ENCODE measurements at places on chromosomes 16 and 17. TPM values are rescaled to one million over a fixed set of nuclear protein-coding genes. Genes with fewer than 3 reads are reported as not detected.
A peak's percentile ranks its signal among the peaks of the same experiment; 100 is the strongest.

CUEDC1 gene
- polyA plus RNA-seq = 59.3 TPM

DOC2B gene
- 3.7 TPM for polyA plus RNA-seq

CMTM2 gene
- 0.56 TPM for polyA plus RNA-seq

- no peak for DNase-seq
These were observed 32.4 kb upstream of the CDYL2 start for GRCh38 chr16:80836846-80837245.

- DNase-seq = peak; percentile 81
These were observed 56.7 kb downstream of the CCDC42 start for GRCh38 chr17:8687737-8688466.

DNA sequence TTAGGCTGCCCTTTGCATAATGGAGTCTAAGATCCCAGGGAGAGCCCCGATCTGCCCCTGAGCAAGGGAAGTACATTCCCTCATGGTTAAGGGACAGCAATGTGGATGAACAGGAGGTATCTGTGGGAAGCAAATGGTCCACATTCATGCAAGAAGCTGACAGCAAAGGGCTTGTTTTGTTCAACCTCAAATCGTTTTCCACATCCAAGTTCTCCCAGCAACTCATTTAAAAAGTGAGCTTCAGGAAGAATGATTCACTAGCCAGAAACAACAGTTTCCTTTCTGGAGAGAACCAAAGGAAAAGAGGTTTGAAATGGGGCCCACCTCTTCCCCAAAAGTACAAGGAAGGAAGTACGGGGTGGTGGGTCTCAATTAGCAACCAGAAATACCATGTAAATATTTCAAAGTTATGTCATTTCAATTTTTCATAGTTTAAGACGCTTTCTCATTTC is 9.4 kb downstream of the HSPB9 start:
- no peak for DNase-seq

DNA sequence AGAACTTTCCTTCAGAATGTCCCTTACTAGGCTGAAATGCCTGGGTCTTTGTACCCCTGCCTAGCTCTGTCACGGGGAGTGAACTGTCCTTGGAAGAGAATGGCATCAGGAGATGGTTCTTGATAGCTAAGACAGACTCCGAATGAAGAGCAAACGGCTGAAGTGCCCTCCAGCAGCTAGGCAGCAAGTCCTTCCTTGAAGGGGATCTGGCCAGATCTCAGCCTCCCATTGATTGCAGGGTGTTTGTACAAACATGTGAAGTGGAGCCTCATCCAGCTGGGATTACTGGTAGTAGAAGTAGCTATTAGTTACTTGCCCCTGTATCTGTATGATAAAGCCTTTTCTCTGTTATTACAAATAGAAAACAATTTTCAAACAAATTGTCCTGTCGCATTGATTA is 30.9 kb downstream of the LRRC36 start:
- DNase-seq = no peak

DNA sequence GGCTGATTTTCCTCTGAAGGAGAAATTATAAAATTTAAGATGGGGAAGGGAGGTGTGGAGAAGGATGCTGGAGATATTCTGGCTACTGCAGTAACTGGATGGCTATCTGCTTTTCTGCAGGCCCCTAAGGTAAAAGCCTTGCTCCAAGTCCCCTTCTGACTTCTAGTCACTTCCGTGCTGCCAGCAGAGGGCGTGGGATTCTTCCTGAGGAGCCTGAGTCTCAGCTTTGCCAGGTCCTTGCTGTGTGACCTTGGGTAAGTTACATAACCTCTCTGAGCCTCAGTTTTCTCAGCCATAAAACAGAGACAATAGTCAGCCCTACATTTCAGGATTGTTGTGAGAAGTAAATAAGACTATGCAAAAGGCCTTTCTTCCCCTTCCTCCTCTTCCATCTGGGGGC is 24.3 kb upstream of the TMEM220 start:
- no peak for DNase-seq

DNA sequence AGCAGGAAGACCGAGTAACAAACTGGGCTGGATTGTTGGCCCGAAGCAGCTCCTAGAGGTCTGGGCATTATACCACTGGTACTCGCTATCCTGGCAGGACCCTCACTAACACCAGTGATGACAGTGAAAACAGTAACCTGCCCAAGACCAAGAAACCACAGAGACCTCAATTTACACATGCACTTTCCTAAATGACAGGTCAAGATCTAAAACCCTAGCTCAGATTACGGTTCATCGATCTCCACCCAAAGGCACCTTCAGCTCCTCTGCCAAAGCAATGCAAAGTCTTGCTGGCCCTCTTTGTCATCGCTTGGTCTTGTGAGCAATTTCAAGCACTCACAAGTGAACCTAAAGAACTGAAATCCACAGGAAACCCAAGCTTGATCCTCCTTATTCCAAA is 1.5 kb downstream of the PIP4K2B start:
- no peak for DNase-seq

GRCh38 chr16:10729104-10730048 is 14.3 kb upstream of the NUBP1 start:
- DNase-seq = no peak

All from muscle of leg (tissue), 16 donors.